ENCODE measurements at places on chromosomes 6 and 20. TPM values are rescaled to one million over a fixed set of nuclear protein-coding genes. Genes with fewer than 3 reads are reported as not detected.

- H3K4me1 ChIP-seq, result no peaks in the 10 kb centered on the region
- no peak overlapping the region for H3K4me3 ChIP-seq
- no peaks in the 10 kb centered on the region for H3K36me3 ChIP-seq
- DNase-seq, result no peak
Observed at GRCh38 chr6:113018351-113019151, 671.4 kb downstream of the RFPL4B start.

- H3K27ac ChIP-seq, result no peak overlapping the region
- no peak for DNase-seq
- no peaks in the 10 kb centered on the region for H3K27me3 ChIP-seq
- no peak overlapping the region for H3K4me3 ChIP-seq
- no peaks in the 10 kb centered on the region for H3K4me1 ChIP-seq
Observed at GRCh38 chr6:7421066-7421465, 31.5 kb downstream of the RIOK1 start.

DNA sequence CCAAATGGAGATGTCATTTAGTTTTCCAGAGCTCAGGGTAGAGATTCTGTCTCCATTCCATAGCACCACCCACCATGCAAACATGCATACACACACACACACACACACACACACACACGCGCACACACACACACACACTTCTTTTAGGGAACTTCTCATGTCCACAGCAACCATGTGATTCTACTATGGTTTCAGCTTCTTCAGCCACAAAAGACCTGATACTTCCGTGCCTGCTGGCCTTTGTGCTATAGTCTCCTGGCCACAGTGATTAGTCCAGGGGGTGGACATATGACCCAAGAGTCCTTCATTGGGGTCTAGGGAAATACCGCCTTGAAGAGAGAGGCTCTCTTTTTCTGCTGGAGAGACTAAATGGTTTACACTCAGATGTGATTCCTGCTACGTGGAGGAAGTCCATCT is 53.5 kb downstream of the CARMIL1 start:
- H3K4me3 ChIP-seq, result no peak overlapping the region
- H3K36me3 ChIP-seq, result no peaks in the 10 kb centered on the region
- H3K4me1 ChIP-seq, result peaks cover 21% of the 10 kb centered on the region
- H3K27ac ChIP-seq, result no peak overlapping the region
- no peak for DNase-seq

Gene GPR6
- total RNA-seq, result not detected

Gene ADAT2
- 36.8 TPM for total RNA-seq

- H3K27me3 ChIP-seq, result no peaks in the 10 kb centered on the region
- H3K4me1 ChIP-seq, result peaks cover 16% of the 10 kb centered on the region
- H3K36me3 ChIP-seq, result peaks cover 20% of the 10 kb centered on the region
- H3K4me3 ChIP-seq, result no peak overlapping the region
Observed at GRCh38 chr20:63590218-63591146, 16.4 kb upstream of the HELZ2 start.

DNA sequence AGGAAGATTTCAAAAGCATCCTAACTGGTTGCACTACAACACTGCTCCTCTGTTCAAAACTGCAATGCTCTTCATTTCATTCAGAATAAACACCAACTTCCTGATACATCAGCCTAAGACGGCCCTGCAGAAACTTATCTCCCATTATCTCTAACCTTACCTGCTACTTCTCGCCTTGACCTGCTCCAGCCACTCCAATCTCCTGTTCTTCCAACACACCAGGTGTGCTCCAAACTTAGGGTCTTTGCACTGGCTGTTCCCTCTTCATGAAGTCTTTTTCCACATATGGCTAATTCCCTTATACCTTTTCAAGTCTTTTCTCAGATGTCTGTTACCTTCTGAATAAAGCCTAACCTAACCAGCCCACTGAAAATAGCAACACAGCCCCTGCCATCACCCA is 32.1 kb downstream of the PHIP start:
- peaks cover 20% of the 10 kb centered on the region for H3K36me3 ChIP-seq
- H3K4me3 ChIP-seq, result no peak overlapping the region
- H3K4me1 ChIP-seq, result peaks cover 29% of the 10 kb centered on the region
- no peak for DNase-seq
- H3K27ac ChIP-seq, result no peak overlapping the region

DNA sequence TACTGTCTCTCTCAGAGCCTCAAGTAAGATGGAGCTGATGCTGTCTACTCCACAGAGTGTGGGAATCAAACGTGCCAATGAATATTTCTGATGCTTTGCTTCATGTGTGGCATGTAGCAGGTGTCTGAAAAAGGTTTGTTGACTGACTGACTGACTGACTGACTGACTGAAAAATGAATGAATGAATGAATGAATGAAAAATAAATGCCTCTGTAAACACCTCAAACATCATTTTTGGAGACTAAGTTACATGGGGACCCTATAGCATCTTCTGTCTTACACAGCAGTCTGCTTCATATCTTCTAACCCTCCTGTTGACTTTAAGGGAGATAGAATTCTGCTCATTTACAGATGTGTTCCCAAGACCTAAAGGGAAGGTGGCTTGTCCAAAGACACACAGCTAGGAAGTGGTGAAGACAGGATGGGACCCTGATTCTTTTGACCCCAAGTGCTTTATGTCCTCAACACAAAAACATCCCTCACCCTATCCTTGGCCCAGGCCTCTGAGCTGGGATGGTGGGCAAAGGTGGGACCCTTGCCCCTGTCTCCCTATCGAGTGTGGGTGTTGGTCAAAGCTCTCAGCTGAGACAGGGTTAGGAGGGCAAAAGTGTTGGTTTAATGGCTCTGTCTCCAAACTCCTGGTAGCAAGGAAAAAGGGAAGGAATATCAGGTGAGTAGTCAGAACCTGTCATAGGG is 104.4 kb downstream of the TOX2 start:
- peak overlapping the region; percentile 72 for H3K27ac ChIP-seq
- H3K4me3 ChIP-seq, result peak overlapping the region; percentile 56
- peaks cover 23% of the 10 kb centered on the region for H3K4me1 ChIP-seq
- H3K36me3 ChIP-seq, result no peaks in the 10 kb centered on the region
- no peaks in the 10 kb centered on the region for H3K27me3 ChIP-seq

- H3K4me1 ChIP-seq, result no peaks in the 10 kb centered on the region
- H3K27ac ChIP-seq, result no peak overlapping the region
- no peaks in the 10 kb centered on the region for H3K36me3 ChIP-seq
- H3K27me3 ChIP-seq, result no peaks in the 10 kb centered on the region
Observed at GRCh38 chr6:98514796-98515195, 319.6 kb upstream of the POU3F2 start.

DNA sequence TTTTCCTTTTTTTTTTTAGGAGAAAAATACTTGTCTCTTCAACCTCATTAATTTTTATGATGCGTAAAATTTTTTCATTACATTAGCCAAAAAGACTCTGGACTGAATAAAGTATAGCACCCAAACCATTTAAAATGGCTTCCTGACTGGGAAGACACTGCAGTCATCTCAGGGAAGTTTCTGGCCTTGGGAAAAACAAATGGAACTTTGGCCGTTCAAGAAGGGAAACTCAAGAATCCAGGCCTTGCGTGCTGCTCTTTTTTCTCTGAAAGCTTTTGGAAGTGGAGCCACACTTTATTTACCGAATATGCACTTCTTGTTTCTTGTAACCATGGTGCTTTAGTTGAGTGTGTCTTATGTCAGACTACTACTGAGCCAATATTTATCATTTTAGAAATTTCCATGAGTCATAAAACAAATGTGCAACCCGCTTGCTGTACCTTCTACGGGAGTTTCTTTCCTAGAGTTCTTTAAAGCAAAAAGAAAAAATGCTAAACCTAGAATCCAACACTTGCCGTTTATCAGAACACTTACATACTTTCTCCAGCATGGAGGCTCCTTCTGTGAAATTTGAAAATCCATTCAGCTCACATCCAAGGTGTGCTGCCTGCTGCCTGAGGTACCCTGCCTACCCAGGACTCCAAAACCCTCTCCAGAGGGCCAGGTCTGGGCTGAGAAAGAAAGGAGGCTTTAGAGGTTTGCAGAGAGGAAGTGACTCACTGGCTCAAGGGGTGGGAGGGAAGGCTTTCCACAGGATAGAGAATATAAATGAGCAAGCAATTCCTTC is 11.5 kb upstream of the DSTN start:
- H3K4me3 ChIP-seq, result no peak overlapping the region
- peak overlapping the region; percentile 79 for H3K27ac ChIP-seq
- no peaks in the 10 kb centered on the region for H3K27me3 ChIP-seq
- no peaks in the 10 kb centered on the region for H3K36me3 ChIP-seq
- H3K4me1 ChIP-seq, result peaks cover 37% of the 10 kb centered on the region

- no peaks in the 10 kb centered on the region for H3K27me3 ChIP-seq
- DNase-seq, result peak; percentile 77
- H3K36me3 ChIP-seq, result no peaks in the 10 kb centered on the region
- H3K4me3 ChIP-seq, result peak within 1 kb of the TSS; percentile 74
Observed at GRCh38 chr6:29632789-29633533, at the start of gene GABBR1. Gene GABBR1 (minus strand): TSS chr6:29633183. CDS start chr6:29632385, 798 bp downstream.

- H3K4me1 ChIP-seq, result peaks cover 13% of the 10 kb centered on the region
- H3K27me3 ChIP-seq, result no peaks in the 10 kb centered on the region
- DNase-seq, result no peak
- no peak overlapping the region for H3K27ac ChIP-seq
- H3K4me3 ChIP-seq, result no peak overlapping the region
Observed at GRCh38 chr6:128024046-128024445, 123.2 kb upstream of the THEMIS start.

Gene UBD
- not detected for total RNA-seq

DNA sequence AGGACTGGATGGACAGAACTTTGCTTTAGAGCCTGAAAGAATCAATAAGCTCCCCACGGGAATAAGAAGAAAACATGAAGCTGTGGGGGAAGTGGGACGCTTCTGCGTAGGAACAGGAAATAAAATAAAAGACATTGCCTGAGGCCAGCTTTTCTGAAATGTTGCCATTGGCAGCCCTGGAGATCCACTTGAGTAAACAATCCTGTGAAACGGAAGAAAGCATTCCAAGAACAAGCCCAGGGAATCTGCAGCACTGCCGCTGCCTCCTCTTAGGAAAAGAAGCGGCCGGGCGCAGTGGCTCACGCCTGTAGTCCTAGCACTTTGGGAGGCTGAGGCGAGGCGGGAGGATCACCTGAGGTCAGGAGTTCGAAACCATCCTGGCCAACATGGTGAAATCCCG is 182.3 kb upstream of the RALGAPA2 start:
- H3K4me1 ChIP-seq, result no peaks in the 10 kb centered on the region
- no peak overlapping the region for H3K27ac ChIP-seq
- H3K4me3 ChIP-seq, result no peak overlapping the region
- DNase-seq, result no peak
- peaks cover 12% of the 10 kb centered on the region for H3K27me3 ChIP-seq
- H3K36me3 ChIP-seq, result no peaks in the 10 kb centered on the region

Data from activated naive CD4-positive, alpha-beta T cell treated with anti-CD3 and anti-CD28 coated beads for 36 hours (primary cell).